ENCODE measurements at places on chromosomes 13 and 19.
A peak's percentile ranks its signal among the peaks of the same experiment; 100 is the strongest.

GRCh38 chr19:1503089-1503924 lies 9.5 kb downstream of the ADAMTSL5 start:
- peak; percentile 73 for DNase-seq

GRCh38 chr19:4197228-4197624 lies 14.7 kb downstream of the ANKRD24 start:
- DNase-seq: no peak

- peak; percentile 77 for DNase-seq
These were observed 16.2 kb upstream of the AP1M2 start for GRCh38 chr19:10603084-10603872.

DNA sequence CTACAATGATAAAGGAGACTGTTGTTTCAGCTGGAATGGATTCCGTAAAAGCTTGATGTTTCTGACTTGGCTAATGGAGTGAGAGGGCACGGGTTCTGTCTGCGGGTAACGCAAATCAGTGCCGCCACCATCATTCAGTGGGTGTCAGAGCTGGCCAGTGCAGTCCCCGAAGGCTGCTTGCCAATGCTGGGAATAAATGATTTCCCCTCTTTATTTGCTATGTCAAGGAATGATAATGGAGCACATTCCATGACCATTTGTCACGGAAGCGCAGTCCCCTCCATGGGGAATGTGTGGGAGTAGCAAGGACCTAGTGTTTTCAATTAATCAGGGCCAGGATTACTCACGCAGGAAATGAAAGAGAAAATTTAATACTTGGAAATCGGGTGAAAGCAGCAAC lies 899.3 kb downstream of the UQCRFS1 start:
- no peak for DNase-seq

- no peak for DNase-seq
These were observed 795 bp upstream of the ABCA7 start for GRCh38 chr19:1038978-1039645.

DNA sequence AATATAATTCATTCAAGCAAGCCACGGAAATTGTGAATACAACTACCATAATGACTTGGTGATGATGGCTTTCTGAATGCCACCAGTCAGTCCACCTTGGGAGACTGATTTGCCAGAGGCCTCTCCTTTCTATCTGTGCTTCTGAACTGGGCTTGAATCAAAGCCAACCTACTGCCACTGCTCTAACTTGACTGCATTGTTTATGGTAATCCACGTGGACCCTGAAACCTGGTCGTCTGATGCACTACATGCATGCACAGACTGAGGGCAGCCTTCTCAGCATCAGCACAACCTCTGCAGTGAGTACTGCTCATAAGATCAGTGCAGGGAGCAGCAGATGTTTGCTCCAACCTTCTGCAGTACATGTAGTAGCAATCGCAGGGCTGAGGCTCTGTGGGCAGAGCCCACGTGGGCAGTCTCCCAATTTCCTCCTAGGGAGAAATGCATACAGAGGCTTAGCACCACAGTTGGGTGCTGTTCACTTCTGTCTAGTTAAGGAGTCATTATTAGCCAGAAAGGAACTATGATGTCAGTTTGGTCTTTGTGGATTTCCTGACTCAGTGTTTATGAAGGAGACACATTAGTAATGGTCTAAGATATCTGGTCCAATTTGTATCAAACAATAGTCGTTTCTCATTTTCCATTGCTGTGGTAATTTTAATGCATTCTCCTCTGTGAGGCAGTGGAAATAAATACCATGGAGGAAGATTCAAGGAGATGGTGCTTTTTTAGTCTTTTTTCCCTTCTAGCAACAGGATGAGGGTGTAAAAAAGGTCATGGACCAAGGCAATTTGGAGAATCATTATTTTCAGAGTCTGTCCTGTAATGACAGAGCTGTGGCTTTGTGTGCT lies 82.5 kb downstream of the AKAP11 start:
- peak; percentile 46 for DNase-seq

DNA sequence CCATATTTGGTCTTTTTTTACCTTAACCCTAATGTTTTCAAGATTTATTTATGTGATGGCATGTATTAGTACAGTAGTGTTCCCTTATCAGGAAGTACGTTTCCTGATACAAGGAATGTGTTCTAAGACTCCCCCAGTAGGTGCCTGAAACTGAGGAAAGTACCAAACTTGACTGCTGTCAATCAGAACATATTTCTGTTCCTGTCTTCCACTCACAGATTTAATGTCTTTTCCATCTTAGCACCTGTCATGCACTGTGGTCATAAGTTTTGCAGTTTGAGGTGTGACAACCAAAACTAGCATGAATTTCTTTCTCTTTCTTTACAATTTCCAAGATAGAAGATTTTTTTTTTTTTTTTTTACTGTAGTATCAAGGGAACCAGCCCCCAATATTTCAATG lies 62.9 kb downstream of the LMO7 start:
- DNase-seq: no peak

All from activated naive CD4-positive, alpha-beta T cell treated with Interleukin-2 at 50 U/mL for 16 hours (primary cell).